ENCODE measurements at places on chromosomes 12 and 14.

GRCh38 chr14:34684578-34684977 lies 29.8 kb downstream of the CFL2 start:
- DNase-seq, result no peak

- peak; percentile 67 for DNase-seq
Observed at GRCh38 chr14:69625299-69626131, 14.1 kb downstream of the SUSD6 start.

DNA sequence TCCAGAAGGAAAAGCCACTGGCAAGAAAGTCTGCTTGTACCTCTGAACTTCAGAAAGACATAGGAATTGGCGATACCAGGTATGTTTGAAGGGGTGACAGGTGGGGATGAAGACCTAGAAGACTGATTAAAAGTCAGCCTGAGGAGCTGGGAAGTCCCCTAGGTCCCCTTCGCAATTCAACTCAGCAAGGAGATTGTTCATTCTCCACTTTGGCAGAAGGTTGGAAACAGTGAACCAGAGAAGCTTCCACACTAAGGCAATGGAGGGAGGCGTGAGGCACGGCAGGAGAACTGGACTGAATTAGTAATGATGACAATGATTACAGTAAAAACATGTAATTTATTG lies 240.3 kb upstream of the TMPO start:
- no peak for DNase-seq

DNA sequence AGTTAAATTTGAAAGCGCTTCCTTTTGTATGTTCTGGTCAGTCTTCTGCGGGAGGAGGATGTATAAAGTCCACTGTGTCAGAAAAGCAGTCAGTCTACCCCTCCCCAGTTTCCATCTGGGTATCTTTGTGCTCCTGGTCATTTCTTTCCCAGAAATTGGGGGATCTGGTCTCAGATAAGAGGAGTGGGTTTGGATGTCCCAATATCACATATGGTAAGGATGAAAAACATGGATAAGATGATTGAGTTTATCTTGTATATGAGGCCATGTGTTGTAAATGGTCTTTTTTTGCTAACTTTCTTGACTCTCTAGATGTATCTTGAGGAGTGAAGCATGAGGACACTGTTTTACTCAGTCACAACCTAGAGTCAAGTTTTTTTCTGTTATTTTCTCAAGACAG lies 186.8 kb upstream of the HIF1A start:
- no peak for DNase-seq

DNA sequence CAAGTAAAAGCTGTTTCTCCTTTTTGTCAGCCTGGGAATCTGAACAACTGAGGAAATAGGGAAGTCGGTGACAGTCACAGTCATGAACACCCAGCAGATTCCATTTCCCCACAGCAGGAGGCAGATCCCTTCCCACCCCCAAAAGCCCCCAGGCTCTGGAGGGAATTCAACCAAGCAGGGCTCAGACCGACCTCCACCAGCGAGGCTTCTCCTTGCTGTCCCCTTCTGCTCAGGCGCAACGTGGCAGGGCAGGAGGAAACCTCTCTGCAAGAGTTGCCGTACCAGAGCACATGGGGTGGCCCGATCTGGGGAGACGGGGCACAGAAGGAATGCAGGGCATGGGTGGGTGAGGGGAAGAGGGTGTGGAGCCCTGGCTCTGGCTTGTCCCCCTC lies 319 bp downstream of the GALNT6 start:
- DNase-seq, result no peak

DNA sequence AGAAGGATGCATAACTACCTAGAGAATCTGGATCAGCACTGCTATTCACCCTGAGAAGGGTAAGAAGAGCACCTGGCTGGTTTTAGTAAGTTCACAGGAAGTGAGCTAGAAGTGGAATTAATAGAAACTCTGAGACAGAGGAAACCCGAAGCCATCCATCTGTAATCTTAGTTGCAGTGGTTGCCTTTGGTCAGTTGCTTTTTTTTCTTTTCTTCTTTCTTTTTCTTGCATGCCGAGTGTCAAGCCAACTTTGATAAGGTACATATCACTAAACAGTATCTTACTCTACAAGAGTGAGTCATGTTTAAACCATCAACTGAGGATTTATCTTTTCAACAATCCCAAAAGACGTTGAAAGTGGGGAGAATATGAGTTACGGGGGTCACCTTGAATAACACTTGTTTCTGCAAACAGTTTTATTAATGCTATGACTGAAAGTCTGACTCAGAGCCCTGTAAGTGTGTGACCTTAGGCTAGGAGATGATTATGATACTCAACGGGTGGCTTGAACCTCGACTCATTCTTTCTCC lies 26.7 kb downstream of the C12orf75 start:
- no peak for DNase-seq

All from head of caudate nucleus (tissue), 42 donors.